Stimulated activated CD8-positive, alpha-beta memory T cell treated with anti-CD3 and anti-CD28 coated beads, Interleukin-4, amount 100 ng/mL, for 1 hour (primary cell): ENCODE measurements at places on chromosomes 4 and X.

GRCh38 chr4:123479944-123480343 lies 83.3 kb downstream of the SPRY1 start:
- DNase-seq: no peak

GRCh38 chr4:20629186-20630106 lies 70.8 kb upstream of the PACRGL start:
- no peak for DNase-seq

DNA sequence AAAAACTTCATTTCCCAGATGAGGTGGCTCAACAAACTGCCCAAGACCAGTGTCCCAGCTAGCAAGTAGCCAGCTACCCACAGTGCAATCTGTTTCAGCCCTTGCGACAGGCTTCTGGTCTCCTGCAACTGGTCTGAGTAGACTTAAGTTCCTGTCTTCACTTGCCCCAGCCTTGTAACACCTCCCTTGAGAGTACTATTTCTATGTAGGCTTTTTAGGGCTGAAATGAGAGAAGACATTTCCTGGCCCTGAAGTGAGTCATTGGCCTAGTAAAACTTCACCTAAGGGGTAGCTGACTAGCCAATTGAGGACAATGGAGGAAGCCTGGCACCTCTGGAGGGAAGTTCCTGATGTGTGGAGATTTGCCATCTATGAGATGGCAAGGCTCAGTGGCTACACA lies 80.1 kb upstream of the STIM2 start:
- DNase-seq: no peak

DNA sequence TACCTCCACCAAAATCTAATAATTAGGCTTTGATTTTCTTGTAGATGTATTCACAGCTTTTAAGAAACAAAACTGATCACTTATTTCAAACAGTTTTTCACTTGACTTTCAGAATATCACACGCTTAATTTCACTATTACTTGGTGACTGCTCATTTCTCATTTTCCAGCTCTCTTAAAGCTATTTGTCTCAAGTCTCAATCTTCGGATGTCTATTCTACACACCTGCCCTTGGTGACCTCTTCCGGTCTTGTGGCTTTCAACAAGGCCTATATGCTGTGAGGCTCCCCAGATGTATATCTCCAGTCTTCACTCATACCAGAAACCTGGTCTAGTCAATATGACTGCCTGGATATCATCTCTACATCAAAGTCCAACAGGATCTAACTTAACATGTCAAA lies 34.9 kb upstream of the ANXA10 start:
- no peak for DNase-seq

DNA sequence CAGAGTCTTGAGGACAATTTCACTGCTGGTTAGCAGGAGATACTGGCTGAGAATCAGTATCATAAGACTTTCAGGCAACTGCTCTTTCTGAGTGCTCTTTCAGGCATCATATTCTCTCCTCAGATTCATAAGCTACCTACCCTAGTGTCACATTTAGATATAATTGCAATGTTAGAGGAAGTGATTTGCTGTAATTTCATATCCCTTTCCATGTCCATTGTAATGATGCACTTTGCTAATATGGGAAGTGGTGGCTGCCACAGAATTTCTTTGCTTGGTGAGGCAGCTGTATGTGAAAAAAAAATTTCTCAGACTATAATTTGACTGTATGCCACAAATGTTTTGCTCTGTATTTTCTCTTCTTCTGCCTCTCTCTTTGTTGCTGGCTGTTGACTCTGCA lies 63.3 kb downstream of the DOCK11 start:
- no peak for DNase-seq

GRCh38 chr4:76747563-76747962 lies 150.4 kb downstream of the SOWAHB start:
- no peak for DNase-seq

DNA sequence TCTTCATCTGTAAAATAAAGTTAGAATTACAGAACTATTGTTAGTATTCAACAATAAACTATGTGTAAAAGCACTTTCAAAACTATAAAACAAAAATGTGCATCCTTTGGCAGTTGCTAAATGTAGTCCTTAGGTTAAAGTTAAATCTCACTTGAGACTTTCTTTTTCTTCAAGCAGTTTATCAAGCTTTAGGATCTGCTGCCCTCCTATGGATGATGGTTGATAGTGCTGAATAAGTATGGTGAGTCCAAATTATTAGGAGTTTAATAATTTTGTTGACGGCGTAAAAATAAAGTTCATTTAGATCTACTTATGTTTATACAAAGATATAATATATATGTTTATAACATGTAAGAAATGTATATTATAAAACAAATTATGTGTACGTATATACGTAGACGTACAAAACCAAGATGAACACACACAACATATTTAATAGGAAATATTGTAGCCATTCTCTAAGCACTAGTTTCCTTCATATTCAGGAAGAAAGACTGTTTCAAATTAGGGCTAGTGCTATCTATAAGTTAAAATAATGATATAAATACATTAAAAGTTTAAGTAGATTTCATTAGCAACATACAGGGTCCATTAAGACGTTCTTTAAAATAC lies 22.3 kb downstream of the UGT2A2 start:
- no peak for DNase-seq

- DNase-seq: no peak
Measured at GRCh38 chr4:104010722-104011121, 290.9 kb upstream of the TACR3 start.

- DNase-seq: no peak
Measured at GRCh38 chr4:109276482-109277095, 25.9 kb downstream of the COL25A1 start.

GRCh38 chr4:76836860-76837562 lies 60.9 kb downstream of the SOWAHB start:
- DNase-seq: no peak
